CD4-positive, alpha-beta T cell (primary cell): ENCODE measurements at places on chromosomes 1 and 21.
A peak's percentile ranks its signal among the peaks of the same experiment; 100 is the strongest.

DNA sequence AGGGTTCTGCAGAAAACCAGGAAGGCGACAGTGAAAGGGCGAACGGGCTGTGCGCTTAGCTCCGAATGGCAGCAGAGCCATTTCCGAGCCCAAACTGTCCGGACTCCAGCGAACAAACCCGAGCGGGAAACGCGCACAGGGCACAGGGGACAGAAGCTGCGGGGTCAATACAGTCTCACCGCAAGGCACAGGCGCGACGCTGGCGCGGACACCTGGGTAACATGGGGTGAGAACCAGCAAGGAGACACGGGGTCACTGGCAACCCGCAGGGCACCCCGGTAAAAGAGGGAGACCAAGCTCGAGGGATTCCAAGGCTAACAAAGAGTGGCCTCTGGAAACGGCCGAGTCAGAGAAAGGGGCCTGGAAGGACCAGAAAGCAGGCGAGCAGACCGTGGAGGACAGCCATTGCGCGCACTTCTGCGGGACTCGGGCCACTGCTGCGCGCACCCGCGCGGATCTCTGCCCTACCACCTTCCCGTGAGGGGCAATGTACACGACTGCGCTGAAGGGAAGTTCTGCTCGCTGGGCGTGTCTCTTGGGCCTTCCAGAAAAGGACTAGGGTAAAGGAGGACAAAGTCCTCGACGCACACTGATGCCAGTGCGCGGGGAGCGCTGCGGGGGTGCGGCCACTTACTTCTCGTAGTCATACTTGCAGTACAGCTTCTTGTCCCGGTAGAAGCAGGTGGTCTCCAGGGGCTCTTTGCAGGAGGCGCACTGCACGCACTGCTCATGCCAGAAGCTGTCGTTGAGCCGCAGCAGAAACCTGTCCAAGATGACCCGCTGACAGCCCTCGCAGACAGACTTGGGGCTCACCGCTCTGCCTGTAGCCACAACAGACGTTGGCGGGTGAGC is 3.8 kb downstream of the LMX1A start:
- no peak for DNase-seq

GRCh38 chr1:114367810-114368209 is 143.2 kb downstream of the TRIM33 start:
- no peak for DNase-seq

- DNase-seq: no peak
Observed at GRCh38 chr1:239819096-239819495, 272.6 kb upstream of the FMN2 start.

DNA sequence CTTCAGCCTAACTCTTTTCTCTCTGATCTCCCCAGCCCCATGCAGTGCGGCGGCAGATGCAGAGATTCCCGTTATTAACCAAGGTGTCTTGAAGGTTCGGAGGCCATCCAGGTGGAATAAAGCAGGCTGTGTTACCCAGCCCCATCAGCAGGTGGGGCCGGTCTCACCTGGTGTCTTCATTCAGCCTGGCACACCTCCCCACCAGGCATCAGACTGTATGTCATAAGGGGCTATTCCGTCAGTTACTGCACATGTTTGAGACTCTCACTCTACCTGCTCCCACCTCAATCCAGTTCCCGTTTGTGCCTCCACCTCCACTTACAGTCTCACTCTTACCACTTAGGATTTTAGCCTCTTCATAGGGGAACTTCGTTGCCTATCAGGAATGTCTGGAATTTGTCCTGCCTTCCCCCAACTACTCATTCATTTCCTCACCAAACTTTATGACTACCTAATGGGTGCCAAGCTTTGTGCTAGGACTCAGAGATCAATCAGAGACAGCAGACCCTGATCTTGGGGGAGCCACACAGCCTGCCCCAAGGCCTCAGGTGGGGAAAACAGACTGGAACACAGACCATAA is 170.2 kb downstream of the PLPP3 start:
- no peak for DNase-seq

DNA sequence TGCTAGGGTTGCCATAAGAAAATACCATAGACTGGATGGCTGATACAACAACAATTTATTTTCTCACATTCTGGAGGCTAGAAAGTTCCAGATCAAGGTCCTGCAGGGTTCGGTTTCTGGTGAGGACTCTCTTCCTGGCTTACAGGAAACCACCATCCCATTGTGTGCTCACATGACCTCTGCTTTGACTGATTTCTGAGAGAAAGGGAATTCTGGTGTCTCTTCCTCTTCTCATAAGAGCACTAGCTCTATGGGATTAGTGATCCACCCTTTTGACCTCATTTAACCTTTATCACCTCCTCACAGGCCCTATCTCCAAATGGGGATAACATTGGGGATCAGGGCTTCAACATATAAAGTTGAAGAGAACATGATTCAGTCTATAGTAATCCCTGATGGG is 47.5 kb downstream of the MRPL39 start:
- no peak for DNase-seq

DNA sequence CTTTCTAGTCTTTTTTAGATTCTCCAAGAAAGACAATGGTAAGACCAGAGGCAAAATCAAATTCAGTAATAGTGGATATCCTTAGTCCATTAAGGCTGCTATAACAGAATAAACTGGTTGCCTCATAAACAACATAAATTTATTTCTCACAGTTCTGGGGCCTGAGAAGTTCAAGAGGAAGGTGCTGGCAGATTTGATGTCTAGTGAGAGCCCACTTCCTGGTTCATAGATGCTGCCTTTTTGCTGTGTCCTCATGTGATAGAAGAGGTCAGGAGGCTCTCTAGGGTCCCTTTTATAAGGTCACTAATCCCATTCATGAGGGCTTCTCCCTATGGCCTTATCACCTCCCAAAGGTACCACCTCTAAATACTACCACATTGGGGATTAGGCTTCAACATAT is 31.5 kb upstream of the BTG3 start:
- no peak for DNase-seq

GRCh38 chr1:156101880-156102279 is 12.6 kb upstream of the LMNA start:
- no peak for DNase-seq

GRCh38 chr1:153800516-153800915 is 25.3 kb downstream of the SLC27A3 start:
- DNase-seq: no peak

DNA sequence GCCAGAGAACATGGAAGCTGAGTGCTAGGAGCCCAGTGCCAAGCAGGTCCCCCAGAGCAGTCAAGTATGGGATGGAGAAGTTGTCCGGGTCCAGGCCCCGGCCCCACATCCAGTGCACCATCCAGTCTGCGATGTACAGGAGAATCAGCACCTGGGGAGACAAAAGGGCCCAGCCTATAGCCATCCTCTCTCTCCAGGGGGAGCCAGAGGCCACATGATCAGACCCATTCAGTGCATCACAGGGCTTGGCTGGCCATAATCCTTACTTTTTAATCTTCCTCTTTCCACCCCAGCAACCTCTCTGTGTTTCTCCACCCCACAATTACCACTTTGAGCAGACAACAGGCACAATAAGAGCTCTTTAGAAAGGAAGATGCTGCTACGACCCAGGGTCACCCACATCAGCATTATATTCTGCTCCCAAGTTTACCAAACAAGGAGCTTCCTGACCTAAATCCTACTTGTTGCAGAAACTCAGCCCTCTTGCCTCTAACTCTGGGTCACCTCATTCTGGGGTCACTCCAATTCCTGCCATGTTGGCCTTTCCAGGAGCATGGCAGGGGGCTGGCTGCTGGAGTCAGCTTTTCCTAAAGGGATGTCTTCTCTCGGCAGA is 16.4 kb upstream of the RAB29 start:
- peak; percentile 59 for DNase-seq

DNA sequence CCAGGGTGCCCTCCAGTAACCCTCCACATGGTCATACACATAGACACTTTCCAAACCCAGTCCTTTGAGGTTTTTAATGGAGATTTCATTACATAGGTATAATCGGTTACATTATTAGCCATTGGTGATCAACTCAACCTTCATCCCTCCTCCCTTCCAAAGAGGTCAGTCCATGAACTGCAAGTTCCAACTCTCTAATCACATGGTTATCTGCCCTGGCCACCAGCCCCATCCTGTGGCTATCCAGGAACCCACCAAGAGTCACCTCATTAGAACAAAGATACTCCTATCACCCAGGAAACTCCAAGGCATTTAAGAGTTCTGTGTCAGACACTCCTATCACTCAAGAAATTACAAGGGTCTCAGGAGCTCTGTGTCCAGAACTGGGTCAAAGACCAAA is 12.2 kb downstream of the ATP1A4 start:
- no peak for DNase-seq

DNA sequence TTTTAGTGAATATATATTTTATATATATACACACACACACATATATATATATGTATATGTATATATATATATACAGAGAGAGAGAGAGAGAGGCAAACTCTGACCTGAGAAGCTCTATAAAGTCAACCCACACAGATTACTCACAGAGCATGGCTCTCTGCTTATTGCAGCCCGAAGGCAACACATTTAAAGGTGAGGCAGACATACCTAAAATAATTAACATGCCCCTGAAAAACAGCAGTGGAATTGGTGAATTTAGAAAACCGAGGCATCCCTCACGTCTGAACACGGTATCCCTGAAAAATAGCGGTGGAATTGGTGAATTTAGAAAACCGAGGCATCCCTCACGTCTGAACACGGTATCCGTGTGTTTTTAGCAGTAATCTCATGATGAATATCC is 228.2 kb downstream of the KIF26B start:
- DNase-seq: no peak

DNA sequence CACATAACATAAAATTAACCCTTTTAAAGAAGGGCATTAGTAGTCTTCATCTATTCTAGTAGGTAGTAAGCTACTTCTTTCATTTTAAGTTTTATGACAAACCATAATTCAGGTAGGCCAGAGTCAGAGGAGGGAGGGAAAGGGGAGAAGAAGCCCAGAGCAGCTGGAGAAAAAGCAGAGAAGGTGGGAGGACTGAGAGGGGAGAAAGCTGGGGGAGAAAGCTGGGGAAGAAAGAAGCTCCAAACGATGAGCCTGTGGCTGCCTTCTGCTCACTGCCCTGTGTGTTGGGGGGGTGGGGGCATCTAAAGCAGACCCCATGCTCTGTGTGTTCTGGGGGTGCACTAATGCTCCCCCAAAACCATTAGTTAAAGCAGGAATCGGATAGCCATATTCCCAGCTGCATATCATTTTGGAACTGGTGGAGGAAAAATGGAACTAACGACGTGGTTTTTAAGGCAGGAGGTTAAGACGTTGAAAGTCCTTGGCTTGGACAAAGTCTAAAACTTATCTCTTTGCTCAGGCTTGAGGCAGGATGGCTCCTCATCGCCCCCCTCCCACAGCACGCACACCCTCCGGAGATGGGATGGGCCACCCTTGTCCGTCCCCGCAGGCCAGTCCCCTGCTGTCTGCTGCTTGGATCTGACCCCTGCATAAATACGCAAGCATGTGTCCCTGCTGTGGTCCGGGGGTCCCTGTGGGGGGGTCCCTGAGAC is 184.2 kb downstream of the DYRK1A start:
- no peak for DNase-seq

DNA sequence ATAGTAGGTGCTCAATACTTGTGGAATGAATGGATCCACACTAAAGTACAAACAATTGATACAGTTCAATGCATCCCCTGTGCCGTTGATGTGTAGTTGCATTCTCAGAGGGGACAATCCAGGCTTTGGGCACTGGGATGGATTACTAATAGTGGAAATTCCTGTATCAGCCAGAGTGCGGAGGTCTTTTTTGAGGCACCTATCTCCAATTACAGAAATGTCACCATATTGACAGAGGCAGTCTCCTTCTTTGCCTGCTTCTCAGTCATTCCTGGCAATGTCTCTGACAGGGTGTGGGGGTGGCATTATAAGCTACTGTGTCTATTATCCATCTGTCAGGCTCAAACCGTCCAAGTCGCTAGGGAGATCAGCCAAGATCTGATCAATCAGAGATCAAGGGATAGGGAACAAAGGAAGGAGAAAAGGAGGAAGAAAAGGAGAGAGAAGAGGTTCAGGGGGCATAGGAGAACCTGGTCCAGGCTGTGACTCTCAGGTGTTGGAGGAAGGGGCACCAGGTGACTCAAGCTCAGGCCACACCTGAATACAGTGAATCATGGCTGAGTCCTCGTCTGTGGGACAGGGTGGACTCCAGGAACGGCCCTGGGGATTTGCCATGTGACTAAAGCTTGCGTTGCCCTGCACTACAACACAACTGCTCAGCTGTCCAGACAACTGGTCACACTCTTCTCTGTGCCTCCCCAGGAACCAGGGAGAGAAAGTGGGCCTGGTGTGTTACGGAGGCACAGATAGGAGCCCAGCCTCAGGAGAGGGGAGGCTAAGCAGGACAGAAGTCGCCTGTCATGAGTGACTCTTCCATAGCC is 3.4 kb upstream of the LAMB3 start:
- DNase-seq: no peak

- DNase-seq: no peak
Observed at GRCh38 chr1:156060937-156061636, at the start of gene RAB25. TSS of gene RAB25 (plus strand) at chr1:156061160. CDS start at chr1:156061401, 241 bp downstream.

GRCh38 chr1:41354956-41355355 is 6.3 kb upstream of the FOXO6 start:
- DNase-seq: no peak

DNA sequence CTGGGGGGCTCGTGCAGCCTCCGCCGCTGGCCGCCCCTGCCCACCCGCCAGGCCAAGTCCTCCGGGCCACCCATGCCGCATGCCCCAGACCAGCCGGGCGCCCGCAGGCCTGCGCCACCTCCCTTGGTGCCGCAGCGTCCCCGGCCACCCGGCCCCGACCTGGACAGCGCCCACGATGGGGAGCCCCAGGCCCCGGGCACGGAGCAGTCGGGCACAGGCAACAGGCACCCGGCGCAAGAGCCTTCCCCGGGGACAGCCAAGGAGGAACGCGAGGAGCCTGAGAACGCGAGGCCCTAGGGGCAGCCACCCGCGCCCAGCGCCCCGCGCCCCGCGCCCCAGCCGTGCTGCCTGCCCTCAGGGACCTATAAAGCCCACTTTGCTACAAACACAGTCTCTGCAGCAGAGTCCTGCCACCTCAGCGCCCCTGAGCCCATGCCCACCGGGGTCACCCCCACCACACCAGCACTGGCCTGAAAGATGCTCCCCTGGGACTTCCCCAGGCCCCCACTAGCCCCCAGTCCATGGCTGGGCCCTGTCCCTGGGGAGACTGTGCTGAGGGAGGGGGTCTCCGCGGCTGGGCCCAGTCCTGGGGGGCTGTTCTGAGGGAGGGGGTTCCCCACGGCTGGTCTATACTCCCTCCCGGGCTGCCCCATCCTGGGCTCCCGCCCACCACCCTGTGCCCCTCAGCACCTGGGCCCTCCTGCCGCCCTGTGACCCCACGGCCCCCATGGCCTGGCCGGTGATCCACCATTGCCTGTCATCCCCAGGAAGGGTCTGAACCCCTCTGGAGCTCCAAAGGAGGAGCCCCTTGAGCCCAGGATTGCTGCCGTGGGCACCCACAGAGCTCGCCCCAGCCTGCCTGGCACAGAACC is 8.6 kb downstream of the TNFRSF18 start:
- DNase-seq: no peak

- DNase-seq: no peak
Observed at GRCh38 chr1:198298640-198299039, 141.8 kb downstream of the NEK7 start.

- no peak for DNase-seq
Observed at GRCh38 chr1:152107984-152108881, 7.0 kb downstream of the TCHH start.

DNA sequence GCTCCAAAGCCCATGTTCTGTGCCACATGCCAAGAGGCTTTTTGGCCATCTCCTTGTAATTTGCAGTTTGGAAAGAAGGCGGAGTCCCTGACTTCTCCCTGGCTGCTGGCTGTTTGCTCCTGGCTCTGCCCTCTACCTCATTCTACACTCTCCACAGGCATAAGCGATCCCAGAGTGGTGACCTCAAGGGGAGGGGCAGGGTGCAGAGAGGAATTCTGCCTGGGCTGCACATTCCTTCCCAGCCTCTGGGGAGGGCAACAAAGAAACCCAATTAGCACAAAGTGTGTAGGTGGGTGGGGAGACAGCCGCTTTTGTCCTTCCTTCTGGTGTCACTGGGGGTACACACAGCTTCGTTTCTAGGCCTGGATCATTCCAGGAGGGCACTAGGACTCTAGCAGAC is 95.3 kb downstream of the HIVEP3 start:
- no peak for DNase-seq
